Aorta (tissue), 5 donors: ENCODE measurements at places on chromosomes 3 and 15. TPM values are rescaled to one million over a fixed set of nuclear protein-coding genes. Genes with fewer than 3 reads are reported as not detected.

SH2D7 gene
- not detected for total RNA-seq

GRCh38 chr3:29758108-29758433, 477.2 kb downstream of the RBMS3 start:
- H3K4me1 ChIP-seq, result peaks cover 6% of the 10 kb centered on the region
- H3K27me3 ChIP-seq, result no peaks in the 10 kb centered on the region
- H3K4me3 ChIP-seq, result no peak overlapping the region
- H3K27ac ChIP-seq, result peak overlapping the region; percentile 96
- DNase-seq, result no peak

DNA sequence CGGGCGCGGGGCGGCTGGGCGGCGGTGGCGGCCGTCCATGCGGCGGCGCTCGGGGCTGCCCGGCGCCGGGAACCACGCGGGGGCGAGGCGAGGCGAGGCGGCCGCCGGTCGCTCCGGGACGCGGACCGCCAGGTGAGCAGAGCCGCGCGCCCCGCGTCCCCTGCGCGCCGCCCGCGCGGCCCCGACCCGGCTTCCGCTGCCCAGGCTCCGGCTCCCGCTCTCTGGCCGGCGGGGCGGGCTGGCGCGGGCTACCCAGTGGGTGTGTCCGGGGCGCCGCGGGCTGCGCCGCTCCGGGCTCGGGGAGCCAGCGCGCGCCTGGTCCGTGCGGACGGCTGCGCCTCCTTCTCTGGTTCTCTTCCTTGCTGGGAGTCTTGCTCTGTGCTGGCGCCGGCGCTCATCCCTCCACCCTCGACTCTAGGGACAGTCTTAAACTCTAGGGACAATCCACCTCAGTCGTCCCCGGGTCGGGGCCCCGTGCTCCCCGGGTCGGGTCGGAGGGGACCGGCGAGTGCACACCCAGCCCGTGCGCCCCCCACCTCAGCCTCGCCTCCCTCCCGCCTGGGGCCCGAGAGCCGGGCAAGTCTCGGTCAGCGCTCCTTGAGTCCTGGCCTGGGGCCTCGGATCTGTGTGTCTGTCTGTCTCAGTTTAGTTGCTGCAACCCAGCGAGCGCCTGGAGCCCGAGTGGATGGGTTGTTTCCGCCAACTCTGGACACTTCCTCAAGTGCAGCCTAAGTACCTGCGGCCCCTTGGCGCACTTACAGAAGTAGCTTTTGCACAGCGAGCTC, 488 bp downstream of the THSD4 start:
- H3K4me3 ChIP-seq, result peak overlapping the region; percentile 91
- no peaks in the 10 kb centered on the region for H3K36me3 ChIP-seq
- no peaks in the 10 kb centered on the region for H3K4me1 ChIP-seq
- H3K27ac ChIP-seq, result peak overlapping the region; percentile 83

DNA sequence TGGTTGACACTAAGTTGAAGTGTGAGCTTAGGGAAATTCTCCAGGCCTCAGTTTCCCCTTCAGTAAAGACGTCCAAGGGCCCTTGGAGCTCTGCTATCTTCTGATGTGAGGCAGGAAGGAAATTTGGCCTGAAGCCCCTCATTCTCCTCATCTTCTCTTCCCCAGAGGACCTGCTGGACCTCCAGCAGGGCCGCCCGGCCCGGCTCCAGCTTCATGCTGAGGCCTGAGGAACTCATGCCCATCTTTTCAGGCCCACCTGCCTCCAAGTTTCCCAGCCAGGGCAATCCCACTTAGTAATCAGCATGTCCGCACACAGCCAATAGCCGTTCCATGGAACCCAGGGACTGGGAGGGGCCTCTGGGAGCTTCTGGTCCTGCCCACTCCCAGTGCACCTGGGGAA, 4.0 kb downstream of the LRRC15 start:
- H3K36me3 ChIP-seq, result no peaks in the 10 kb centered on the region
- H3K27me3 ChIP-seq, result no peaks in the 10 kb centered on the region
- no peak for DNase-seq
- no peak overlapping the region for H3K27ac ChIP-seq

HRG gene
- total RNA-seq, result not detected

GRCh38 chr3:152499791-152500385, 231.2 kb downstream of the MBNL1 start:
- H3K27ac ChIP-seq, result no peak overlapping the region
- no peaks in the 10 kb centered on the region for H3K36me3 ChIP-seq
- DNase-seq, result no peak
- H3K4me3 ChIP-seq, result no peak overlapping the region
- no peaks in the 10 kb centered on the region for H3K4me1 ChIP-seq

GRCh38 chr15:79451361-79451999, 19.3 kb downstream of the MINAR1 start:
- no peak for DNase-seq
- no peaks in the 10 kb centered on the region for H3K4me1 ChIP-seq
- no peaks in the 10 kb centered on the region for H3K27me3 ChIP-seq
- H3K36me3 ChIP-seq, result no peaks in the 10 kb centered on the region
- no peak overlapping the region for H3K4me3 ChIP-seq
- no peak overlapping the region for H3K27ac ChIP-seq

DNA sequence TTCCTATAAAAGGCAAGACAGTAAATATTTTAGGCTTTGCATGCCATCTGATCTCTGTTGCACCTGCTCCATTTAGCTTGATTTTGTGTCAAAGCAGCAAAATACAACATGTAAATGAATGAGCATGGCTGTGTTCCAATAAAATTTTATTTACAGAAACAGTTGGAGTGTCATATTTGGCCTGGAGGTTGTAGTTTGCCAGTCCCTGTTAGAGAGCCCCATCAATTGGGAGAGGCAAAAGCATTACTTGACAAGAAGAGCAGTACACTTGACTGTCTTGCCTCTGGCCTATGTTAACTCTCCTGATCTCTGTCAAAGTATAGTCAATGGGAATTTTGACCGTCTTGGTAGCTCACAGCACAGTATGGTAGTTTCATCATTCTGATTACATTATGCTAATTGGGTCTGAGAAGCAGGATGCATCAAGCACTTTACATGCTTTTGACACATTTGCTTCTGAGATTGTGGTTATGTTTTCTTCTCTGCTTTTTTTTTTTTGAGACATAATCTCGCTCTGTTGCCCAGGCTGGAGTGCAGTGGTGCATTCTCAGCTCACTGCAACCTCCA, 35.4 kb downstream of the SLC28A2 start:
- H3K4me1 ChIP-seq, result no peaks in the 10 kb centered on the region
- no peak for DNase-seq
- H3K27me3 ChIP-seq, result no peaks in the 10 kb centered on the region
- H3K4me3 ChIP-seq, result no peak overlapping the region
- no peaks in the 10 kb centered on the region for H3K36me3 ChIP-seq
- H3K27ac ChIP-seq, result no peak overlapping the region

C3orf20 gene
- total RNA-seq, result 0.30 TPM

PDHB gene
- total RNA-seq, result 49.9 TPM

- H3K4me1 ChIP-seq, result peaks cover 4% of the 10 kb centered on the region
- no peak overlapping the region for H3K4me3 ChIP-seq
- H3K36me3 ChIP-seq, result no peaks in the 10 kb centered on the region
- no peak overlapping the region for H3K27ac ChIP-seq
Observed at GRCh38 chr15:45631776-45632175, 3.1 kb upstream of the SQOR start.

COPB2 gene
- 130 TPM for total RNA-seq

DNA sequence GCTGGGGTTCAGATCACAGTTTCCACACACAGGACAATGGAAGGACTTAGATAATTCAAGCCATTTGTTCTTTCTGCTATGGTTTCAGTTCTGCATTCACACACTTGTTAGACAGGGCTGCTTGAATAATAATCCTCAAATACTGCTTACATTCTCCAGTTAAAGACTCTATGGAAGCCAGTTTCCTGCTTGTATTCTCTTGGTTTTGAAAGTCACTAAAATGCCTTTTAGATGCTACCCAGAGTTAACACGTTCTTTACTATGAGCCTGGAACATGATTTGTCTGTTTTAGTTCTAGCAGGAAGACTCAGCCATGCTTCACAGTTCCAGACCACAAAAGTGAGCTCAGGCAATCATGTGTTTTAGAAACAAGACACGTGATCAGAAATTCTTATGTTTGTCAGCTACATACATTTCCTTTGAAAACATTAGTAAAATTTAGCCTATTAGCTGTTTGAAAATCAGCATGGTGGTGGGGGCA, 152.4 kb downstream of the LEKR1 start:
- H3K27me3 ChIP-seq, result no peaks in the 10 kb centered on the region
- DNase-seq, result no peak
- no peak overlapping the region for H3K27ac ChIP-seq
- no peaks in the 10 kb centered on the region for H3K36me3 ChIP-seq

GRCh38 chr15:25862472-25863110, 536 bp downstream of the ATP10A start:
- no peaks in the 10 kb centered on the region for H3K36me3 ChIP-seq
- H3K27ac ChIP-seq, result peak overlapping the region; percentile 56
- H3K27me3 ChIP-seq, result no peaks in the 10 kb centered on the region
- peak; percentile 62 for DNase-seq

MAP2K5 gene
- 17.6 TPM for total RNA-seq

DNA sequence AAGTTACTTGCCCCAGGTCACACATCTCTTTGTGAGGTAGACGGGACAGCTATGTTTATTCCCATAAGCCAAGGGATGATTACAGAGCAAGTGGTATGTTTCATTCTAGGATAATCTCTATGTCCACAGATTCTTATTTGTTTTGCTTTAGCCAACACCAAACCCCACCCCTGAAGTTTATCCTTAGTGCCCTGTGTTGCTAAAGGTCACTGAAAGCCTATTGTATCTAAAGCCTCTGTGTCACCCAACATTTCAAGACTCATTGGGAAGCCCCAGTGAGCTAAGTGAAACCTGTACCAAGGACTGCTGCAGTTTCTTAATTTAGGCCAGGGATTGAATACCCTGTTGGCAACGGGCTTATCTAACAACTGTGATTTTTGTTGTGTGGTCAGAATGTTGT, 135.6 kb downstream of the ADAMTS9 start:
- H3K27ac ChIP-seq, result no peak overlapping the region
- H3K4me3 ChIP-seq, result no peak overlapping the region
- no peaks in the 10 kb centered on the region for H3K4me1 ChIP-seq

TMEM41A gene
- 13.2 TPM for total RNA-seq

- no peak overlapping the region for H3K4me3 ChIP-seq
- no peak overlapping the region for H3K27ac ChIP-seq
- DNase-seq, result peak; percentile 31
- H3K36me3 ChIP-seq, result no peaks in the 10 kb centered on the region
Observed at GRCh38 chr3:38349684-38350359, 3.2 kb downstream of the XYLB start.

- no peaks in the 10 kb centered on the region for H3K4me1 ChIP-seq
- H3K36me3 ChIP-seq, result no peaks in the 10 kb centered on the region
- H3K27me3 ChIP-seq, result no peaks in the 10 kb centered on the region
- H3K4me3 ChIP-seq, result no peak overlapping the region
- DNase-seq, result no peak
Observed at GRCh38 chr3:40502034-40502433, 3.8 kb upstream of the ZNF620 start.

GRCh38 chr3:55487381-55488241, 505 bp upstream of the WNT5A start:
- H3K4me3 ChIP-seq, result peak overlapping the region; percentile 38
- H3K4me1 ChIP-seq, result no peaks in the 10 kb centered on the region
- no peaks in the 10 kb centered on the region for H3K27me3 ChIP-seq

FBXL2 gene
- total RNA-seq, result 21.9 TPM

SI gene
- total RNA-seq, result not detected

- DNase-seq, result no peak
- no peak overlapping the region for H3K4me3 ChIP-seq
- no peak overlapping the region for H3K27ac ChIP-seq
- no peaks in the 10 kb centered on the region for H3K36me3 ChIP-seq
- no peaks in the 10 kb centered on the region for H3K27me3 ChIP-seq
- no peaks in the 10 kb centered on the region for H3K4me1 ChIP-seq
Observed at GRCh38 chr15:70050970-70051369, 46.7 kb downstream of the TLE3 start.

GRCh38 chr3:172711454-172711795, 558 bp upstream of the NCEH1 start:
- H3K27me3 ChIP-seq, result no peaks in the 10 kb centered on the region
- peak overlapping the region; percentile 37 for H3K4me3 ChIP-seq
- no peaks in the 10 kb centered on the region for H3K36me3 ChIP-seq

- no peak for DNase-seq
- H3K27ac ChIP-seq, result no peak overlapping the region
- no peaks in the 10 kb centered on the region for H3K4me1 ChIP-seq
Observed at GRCh38 chr3:108664266-108664665, 74.7 kb downstream of the DZIP3 start.

HEG1 gene
- 99.3 TPM for total RNA-seq

DNA sequence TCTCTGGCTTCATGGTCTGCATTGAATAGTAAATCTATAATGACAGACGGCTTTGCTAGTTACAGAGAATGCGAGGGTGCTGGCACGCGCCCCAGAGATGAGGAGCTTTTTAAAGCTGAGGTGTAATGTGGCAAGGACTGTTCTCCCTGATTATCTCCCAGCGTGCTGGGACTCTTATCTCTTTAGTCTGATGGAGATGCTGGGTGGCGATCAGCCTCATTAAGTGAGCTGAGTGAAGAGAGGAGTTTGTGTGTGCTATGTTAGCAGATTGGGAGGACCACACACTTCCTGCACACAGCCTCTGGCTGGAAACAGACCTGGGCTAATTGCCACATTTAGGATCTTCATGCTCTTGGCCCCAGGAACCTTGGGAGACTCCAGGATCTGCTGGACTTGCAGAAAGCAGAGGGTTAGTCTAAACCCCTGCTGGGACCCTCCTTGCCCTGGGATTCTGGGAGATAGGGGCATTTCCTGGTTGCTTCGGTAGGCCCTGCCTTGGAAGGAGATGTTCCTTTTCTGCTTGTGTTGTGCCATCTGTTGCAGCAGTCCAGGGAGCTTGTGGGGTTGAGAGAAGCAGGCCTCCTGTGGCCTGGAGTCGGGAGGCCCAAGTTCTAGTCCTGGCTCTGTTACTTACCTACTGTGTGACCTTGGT, 15.0 kb downstream of the PDIA5 start:
- H3K27ac ChIP-seq, result no peak overlapping the region
- no peaks in the 10 kb centered on the region for H3K4me1 ChIP-seq
- H3K4me3 ChIP-seq, result no peak overlapping the region
- H3K27me3 ChIP-seq, result no peaks in the 10 kb centered on the region
- H3K36me3 ChIP-seq, result no peaks in the 10 kb centered on the region

DNA sequence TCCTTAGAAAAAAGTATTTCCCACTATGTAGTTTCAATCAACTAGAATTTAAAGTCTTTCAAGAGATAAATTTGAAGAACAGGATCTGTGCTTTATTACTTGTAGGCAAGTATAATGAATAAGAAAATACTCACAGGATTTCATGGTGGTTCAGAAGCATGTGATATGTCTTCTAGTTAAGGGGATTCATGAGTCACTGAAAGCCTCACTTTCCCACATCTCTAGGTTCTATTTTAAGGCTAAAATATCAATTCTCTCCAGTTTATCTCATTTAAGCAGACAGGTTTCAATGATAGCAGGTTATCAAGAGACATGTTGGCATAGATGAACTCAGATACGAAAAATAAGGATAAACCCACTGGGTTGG, 437.8 kb upstream of the BCHE start:
- H3K36me3 ChIP-seq, result no peaks in the 10 kb centered on the region
- no peak for DNase-seq
- no peaks in the 10 kb centered on the region for H3K4me1 ChIP-seq
- no peak overlapping the region for H3K27ac ChIP-seq
- no peaks in the 10 kb centered on the region for H3K27me3 ChIP-seq
- no peak overlapping the region for H3K4me3 ChIP-seq
